Stimulated activated CD4-positive, alpha-beta T cell treated with anti-CD3 and anti-CD28 coated beads, Interleukin-2, amount 100 ng/mL, for 24 hours (primary cell): ENCODE measurements at places on chromosomes 1 and 21.
A peak's percentile ranks its signal among the peaks of the same experiment; 100 is the strongest.

GRCh38 chr1:162281426-162281825 is 95.2 kb downstream of the SPATA46 start:
- no peak for DNase-seq

DNA sequence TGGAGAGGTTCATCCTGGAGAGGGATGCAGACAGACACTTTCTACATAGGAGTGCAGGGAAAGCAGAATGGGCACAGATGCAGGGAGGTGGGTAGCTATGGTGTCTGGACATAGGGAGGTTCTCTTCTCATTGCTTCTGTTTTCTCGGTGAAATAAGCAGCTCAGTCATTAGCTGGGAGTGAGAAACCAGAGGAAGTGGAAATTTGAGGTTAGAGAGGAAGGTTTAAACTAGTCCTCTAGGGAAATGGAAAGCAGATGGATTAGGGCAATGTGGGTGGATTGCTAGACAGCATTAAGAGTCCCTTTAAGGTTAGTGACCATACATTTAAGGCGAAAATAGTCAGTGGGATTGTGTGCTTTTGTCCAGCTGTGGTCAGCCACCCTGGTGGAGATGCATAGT is 39.6 kb downstream of the MPZL1 start:
- no peak for DNase-seq

GRCh38 chr21:15441992-15442391 is 287.8 kb upstream of the USP25 start:
- DNase-seq: no peak

DNA sequence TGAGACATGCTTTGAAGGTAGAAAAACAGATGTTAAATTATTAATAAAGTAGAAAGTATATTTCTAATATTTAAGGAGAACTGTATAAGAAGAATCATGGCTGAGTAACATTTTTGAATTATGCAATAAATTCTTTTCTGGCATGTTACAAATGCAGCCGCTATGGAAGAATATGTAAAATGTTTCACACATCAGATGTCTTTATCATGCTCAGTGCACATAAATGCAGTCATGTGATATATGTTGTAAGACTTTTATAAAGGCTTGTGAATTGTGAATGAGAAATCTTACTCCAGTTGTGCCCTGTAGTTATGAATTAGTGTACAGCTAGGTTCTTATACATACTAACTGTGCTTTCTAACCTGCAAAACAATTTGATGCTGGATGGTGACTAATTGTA is 53.5 kb downstream of the LRRC8B start:
- DNase-seq: no peak

- DNase-seq: no peak
These were observed 36.2 kb upstream of the TNFRSF1B start for GRCh38 chr1:12130466-12131130.

DNA sequence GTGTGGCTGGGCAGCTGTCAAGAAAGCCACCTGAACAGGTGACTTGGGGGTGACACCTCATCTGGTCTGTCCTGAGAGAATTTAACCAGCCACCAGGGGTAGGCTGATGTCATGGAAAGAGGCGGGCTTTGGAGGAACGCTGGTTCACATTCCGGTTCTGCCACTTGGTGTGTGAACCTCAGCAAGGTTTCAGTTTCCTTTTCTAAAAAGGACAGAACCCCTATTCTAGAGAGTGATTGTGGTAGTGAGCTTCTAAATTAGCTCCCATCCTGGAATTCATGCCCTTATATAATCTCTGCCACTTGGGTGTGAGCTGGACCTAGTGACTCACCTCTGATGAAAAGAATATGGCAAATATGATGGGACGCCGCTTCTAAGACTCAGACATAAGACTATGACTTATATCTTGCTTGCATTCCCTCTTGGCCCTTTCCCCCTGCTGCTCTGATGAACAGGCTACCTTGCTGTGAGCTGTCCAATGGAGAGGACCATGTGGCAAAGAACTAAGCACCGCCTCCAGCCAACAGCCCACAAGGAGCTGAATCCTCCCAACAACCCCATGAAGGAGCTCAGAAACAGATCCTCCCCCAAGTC is 332.1 kb downstream of the RRAGC start:
- peak; percentile 65 for DNase-seq

DNA sequence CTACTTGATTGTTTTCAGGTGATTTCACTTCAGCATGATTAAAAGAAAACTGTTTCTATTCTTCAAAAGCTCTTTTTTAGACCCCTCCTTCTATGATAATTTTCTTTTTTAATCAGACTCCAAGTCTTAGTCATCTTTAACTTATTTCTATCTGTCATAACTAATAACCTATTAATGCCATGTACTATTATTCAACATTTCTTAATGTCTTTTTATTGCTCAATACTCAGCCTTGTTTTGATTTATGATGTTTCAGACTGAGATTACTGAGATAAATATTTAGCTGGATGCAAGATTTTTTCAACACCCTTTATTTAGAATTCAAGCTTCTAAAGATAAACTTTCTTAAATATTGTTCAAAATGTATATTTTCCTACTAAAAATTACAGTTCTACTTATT is 53.6 kb downstream of the ATP6V1G3 start:
- no peak for DNase-seq

DNA sequence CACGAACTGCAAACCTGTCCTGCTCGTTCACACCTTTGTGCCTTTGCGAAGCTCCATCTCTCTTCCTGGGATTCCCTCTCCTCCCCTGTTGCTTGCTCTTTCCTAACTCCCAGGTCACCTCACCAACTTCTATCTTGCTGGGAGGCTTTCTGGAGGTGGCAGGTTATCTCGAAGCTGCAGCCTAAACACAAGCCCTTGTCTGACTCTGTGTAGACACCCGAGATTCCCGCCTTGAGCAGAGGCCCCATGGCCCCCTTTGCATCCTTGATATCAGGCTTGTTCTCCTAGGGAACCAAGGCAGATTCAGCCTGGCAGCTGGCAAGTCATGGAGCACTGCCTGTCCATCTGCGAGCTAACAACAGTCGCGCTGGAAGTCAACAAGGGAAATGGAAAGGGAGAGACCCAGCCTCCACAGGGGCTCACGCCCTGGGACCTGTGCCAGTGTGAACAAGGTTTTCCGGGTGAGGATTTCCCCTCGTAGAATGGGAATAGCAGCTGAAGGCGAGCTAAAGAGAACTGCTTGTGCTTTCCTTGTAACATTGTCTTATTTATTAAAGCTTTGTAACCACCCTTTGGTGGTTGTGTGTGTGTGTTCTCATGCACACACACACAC is 109.5 kb upstream of the JUN start:
- no peak for DNase-seq

- DNase-seq: no peak
These were observed 133.1 kb downstream of the AJAP1 start for GRCh38 chr1:4787551-4787950.

GRCh38 chr1:31904339-31905092 is 33.7 kb downstream of the PTP4A2 start:
- DNase-seq: no peak

- DNase-seq: no peak
These were observed 2.5 kb upstream of the TRIM67 start for GRCh38 chr1:231159202-231159962.

DNA sequence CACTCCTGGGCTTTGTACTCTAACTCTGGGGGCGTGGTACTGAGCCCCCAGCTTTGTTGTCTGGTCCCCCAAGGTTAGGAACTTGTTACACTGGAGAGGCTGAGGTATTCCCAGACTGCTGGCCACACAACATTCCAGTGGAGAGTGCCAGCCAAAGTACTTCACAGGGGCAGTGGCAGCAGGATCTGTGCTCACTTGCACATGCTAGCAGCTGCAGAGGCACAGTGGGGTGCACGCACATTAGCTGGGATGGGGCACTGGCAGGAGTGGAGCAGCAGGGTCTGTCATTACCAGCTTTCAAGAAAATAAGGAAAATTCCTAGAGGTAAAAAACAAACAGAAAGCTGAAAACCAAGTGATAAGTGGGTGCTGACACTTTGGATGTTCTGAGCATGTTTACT is 31.0 kb downstream of the ZNF691 start:
- no peak for DNase-seq

- no peak for DNase-seq
These were observed 12.9 kb downstream of the SRRM1 start for GRCh38 chr1:24656046-24656445.

- no peak for DNase-seq
These were observed 208.0 kb upstream of the DEPDC1 start for GRCh38 chr1:68704800-68705443.

DNA sequence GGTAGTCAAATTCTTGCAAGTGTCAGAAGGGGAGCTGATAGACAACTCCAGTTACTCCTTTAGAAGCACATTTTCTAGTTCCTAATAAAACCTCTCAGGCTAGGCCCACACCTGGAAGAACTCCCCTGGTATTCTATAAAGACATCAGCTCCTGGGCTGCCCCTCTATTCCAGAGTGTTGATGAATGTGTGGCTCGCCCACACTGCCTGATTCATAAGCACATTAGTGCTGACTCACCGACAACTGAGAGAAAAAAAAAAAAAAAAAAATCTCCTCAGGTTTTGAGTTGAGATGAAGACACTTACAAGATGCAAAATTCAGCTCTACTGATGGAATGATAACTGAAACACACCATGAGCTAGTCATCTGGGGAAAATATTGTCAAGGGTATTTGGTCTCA is 188.1 kb downstream of the TNR start:
- no peak for DNase-seq

- no peak for DNase-seq
These were observed 5.8 kb upstream of the LAMC2 start for GRCh38 chr1:183180218-183180617.

GRCh38 chr1:106637566-106637965 is 418.9 kb upstream of the PRMT6 start:
- DNase-seq: no peak

DNA sequence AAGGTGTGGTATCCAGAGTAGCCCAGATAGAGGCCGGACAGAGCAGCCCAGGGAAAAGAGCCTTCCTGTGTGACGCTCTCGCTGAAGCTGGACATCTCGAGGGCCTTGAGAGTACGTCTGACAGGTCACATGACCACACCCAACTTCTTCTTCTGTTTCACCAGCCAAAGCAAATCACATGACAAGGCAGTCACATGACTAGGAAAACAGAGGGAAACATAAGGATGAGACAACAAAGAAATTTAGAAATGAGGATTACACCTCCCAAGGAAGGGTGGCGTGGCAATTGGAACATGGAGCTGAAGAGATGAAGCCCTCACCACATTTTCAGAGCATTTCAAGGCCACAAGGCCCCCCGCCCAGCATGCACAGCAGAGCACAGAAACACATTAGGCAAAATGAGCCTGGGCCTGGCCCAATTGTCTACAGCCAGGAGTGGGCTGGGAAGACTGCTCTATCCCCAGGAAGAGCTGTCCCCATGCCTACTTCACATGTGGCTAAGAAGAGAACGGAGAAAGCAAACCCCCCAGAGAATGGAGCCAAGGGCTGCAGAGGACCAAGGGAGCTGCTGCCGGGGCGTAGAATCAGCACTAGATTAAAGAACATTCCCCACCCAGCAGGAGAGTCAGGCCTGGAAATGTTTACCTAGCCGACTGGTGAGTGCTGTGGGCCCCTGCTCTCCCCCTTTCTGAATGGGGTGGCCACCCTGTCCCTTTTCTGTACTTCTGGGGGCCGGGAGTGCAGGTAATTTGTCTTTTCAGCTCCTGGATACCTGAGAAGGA is 305.1 kb downstream of the NPHP4 start:
- DNase-seq: no peak

GRCh38 chr21:36946949-36947356 is 19.5 kb downstream of the HLCS start:
- DNase-seq: no peak

GRCh38 chr1:168825820-168826219 is 96.8 kb upstream of the DPT start:
- no peak for DNase-seq

DNA sequence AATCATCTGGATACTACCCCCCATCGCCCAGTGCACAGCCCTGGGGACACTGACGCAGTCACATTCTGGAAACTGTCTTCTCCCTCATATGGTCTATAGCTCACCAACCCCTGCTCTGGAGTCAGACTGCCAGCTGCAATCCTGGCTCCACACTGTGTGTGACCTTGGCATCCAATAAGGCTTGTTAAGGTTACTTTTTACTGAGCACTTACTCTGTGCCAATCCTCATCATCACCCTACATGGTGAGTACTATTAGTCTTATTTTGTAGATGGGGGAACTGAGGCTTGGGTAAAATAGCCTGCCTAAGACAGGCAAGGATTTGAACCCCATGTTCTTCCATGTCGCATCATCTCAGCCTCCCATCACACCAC is 34.9 kb downstream of the AHDC1 start:
- no peak for DNase-seq

DNA sequence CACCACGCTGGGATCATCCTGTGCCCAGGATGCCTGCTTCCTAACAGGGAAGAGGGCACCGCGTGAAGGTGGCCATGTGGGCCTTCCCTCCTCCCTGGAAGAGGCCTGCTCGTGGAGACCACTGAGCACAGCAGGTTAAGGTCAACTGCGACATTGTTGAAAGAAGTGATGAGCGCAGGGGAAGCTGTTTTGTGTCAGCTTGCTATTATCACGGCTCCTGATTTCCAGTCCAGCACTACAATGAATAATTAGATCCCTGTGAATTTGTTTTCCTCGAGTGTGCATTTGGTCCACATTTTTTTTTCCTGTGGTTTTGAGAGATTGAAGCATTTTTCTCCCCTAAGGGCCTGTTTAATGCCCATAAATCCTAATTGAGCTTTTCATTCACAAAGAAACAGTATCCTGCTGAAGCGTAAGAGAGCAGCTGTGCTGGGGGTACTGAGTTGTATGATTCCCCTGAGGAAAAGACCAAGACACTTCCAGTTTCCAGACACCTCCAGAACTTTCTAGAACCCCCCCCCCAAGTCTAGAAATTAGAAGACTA is 204.9 kb downstream of the KCNJ6 start:
- DNase-seq: no peak

DNA sequence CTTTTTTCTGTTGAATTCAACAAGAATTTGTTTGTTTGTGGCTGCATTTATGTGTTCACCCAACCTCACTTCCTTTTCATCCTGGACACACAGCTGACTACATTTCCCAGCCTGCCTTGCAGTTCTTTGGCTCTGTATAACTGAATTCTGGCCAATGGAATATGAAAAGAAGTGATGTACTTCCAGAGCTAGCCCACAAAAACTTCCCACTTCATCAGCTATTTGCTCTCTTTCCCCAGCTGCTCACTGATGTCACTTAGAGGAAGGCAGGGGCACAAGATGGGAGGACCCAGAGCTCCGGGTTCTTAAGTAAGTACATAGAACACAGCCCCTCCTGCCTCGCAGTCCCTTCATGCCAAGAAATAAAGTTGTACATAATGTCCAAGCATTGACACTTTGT is 235.0 kb upstream of the FGGY start:
- DNase-seq: no peak

DNA sequence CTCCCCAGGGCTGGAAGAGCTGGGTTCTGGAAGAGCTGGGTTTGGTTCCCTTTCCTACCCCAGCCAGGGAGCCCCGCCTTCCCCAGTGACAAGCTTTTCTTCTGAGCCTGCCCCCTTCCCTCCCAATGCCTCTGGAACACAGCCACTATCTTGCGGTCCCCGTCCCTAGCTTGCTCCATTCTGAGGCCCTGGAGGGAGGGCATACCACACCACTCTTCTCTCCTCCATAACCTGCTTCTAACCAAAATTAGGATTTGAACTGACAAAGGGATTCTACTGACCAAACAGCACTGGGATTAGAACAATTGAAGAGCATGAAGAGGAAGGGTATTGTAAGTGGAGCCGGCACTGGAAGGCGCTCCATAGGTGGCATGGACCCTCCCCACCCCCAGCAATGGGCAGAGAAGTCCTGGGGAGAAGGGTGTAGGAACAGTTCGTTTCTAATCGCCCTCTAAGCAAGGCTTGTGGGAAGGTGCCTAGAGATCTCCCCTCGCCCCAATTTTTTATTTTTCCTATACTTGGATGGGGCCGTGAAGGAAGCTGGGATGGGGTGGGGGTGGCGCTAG is 690 bp downstream of the C1orf216 start:
- DNase-seq: no peak
